ENCODE measurements at places on chromosomes 4 and X.

DNA sequence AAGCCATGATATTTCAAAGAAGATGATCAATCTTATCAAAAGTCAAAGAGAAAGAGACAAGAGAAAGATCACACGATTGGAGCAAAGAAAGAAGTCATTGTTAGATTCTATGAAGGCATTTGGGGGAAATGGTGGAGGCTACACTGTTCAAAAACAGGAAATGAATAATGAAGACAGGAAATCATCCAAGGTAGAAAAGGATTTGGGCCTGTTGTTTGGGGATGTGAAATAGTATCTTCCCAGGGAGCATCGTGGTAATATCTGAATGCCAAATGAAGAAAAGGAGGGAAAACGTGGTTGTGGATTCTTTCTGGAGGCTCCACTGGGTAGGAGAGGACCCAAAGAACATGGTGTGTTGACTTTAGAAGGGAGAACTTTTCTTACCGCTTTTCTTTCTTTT is 482.4 kb downstream of the NLGN4X start:
- no peak for DNase-seq

- DNase-seq = no peak
These were observed 485.9 kb downstream of the ZNF674 start for GRCh38 chrX:46059316-46059715.

DNA sequence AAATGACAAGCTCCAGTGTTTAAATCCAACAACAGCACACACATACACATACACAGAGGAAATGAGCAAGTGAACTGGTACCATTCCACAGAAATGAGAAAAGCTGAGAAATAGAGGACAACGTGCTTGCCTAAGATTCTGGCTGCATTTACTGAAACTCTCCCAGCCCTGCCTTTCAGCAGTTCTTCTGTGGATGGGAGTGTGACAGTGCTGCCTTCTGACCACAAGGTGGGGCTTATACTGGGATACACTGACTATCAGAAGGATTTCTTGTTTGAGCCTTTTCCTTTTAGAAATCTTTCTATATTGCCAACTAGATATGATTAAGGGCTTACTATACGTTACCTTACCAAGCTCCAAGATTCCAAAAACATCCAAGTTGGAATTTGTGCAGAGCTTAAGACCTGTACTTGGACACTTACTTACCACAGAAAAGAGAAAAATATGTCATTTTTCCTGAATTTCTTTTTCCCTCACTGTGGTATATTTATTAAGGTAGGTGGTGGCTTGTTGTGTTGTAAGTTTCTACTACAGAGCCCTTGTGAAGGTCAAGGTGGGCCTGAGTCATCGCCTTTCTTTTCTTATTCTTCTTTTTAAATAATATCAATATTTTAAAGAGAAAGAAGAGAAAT is 10.7 kb upstream of the CXCL8 start:
- no peak for DNase-seq

- DNase-seq = no peak
These were observed 53.1 kb upstream of the TSPAN5 start for GRCh38 chr4:98711526-98711925.

- no peak for DNase-seq
These were observed 2.9 kb downstream of the STIM2 start for GRCh38 chr4:26863512-26863911.
